HEK293T (cell line): ENCODE measurements at places on chromosomes 6 and 20.

- DNase-seq: no peak
Measured at GRCh38 chr6:40413239-40413638, 173.9 kb downstream of the LRFN2 start.

- no peak for DNase-seq
Measured at GRCh38 chr6:153103319-153103655, 27.8 kb downstream of the RGS17 start.

DNA sequence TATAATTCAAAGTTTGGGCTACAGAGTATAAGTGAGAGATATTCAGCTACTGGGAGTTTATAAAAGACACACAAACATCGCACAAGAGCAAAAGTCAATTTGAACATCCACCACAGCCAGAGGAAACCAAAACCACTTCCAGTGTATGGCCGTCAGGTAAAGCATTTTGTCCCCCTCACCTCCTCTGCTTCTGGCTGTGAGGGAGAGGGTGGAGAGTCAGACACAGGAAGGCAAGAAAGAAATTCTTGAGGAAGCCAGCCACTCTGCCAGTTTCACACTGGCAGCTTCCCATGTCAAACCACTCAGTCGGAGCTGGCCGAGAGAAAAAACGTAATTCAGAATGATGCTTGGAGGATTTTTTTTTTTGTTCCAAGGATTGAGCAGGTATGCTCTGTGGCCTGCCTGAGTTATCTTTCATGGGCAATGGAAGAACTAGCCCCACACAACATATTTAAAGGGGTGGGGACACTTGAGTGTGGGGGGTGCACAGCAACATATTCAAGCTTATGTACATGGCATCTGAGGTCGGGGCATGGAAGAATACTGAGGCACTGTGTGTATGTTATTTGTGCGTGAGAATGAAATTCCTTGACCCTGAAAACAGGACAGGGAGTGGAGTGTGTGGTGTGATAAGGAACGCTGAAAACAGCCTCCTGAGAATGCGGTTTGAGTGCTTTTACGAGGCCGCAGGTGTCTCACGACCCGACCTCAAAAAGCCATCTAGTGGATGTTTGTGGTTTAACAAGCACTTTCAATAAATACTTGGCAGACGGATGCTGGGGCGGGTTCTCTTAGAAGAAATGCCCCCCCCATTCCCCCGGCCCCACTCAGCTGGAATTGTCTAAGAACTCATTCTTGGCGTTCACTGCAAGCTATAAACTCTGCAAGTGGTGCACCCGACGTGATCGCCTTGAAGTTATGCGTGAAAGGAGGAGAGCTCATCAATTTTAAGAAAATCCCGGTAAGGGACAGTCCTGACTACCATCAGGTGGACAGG, 27.5 kb upstream of the ZBTB22 start:
- peak; percentile 63 for DNase-seq

DNA sequence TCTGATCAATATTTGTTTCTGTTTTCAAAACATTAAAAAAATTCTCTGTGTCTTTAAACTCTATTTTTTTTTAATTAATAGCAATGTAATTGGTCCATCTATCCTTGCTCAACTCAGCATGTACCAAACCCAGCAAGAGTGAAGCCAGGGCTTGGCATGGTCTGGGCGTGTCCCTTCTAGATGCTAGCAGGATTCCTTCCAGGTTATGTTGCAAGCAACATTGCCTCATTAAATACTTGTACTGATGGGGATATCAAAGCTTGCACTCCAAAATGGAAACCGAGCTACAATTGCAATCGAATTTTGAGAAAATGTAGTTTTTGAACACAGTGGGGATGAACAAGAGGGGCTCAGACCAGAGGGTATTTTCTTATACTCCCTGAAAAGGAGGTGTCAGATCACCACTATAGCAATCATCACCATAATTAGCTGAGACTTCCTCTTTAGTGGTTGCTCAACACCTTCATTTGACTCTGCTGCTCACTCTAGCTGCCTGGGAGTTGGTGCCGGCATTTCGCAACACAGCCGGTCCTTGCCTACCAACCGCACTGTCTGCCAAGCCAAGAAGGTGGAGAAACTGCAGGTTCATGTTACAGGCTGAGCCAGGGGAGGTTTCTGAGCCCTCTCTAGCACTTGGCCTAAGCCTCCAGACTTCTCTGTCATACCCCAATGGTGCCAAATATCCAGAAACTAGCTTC, 67.8 kb upstream of the RALGAPA2 start:
- no peak for DNase-seq

- DNase-seq: no peak
Measured at GRCh38 chr6:16369140-16369745, 130.9 kb downstream of the GMPR start.
